ENCODE measurements at places on chromosomes 2 and 18.

DNA sequence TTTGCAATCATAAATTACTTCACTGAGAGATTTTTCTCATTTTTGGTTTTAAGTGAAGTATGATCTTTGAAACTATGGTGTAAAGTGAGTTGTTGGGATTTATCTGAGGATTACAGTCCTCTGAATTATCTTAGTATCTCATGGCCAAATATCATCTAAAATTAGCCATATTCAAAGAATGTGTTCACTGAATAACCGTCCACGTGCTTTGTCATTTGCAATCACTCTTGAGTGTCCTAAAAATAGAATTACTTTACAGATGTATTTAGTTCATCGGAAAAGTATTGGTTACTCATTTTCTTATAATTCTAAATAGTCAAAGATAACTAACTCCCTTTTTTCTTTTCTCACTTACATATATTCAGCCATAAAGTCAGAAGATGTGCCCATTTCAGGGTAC is 141.2 kb downstream of the RTN4 start:
- DNase-seq, result no peak

GRCh38 chr2:164992818-164993217 is 37.5 kb upstream of the SLC38A11 start:
- DNase-seq, result no peak

GRCh38 chr2:105872830-105873229 is 128.1 kb downstream of the NCK2 start:
- no peak for DNase-seq

DNA sequence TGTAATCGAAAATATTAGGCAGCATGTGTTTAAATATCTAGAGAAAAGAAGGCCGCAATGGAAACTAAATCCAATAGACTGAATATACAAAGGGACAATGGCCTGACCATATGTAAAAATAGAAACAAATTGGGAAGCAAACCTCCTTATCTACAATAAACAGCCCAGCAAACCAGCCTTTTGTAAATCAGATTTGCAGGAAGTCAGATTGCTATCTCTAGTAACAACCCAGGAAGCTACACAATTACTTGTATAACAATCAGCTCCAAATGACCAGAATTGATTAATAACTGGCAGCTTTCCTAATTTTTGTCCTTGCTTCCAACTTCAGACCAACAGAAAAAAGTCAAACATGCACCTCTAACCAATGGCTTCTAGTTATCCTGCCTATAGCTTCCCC is 860.0 kb downstream of the CPS1 start:
- no peak for DNase-seq

GRCh38 chr2:129896226-129897100 is 83.0 kb upstream of the RAB6C start:
- DNase-seq, result no peak

GRCh38 chr2:199258291-199258690 is 199.4 kb downstream of the SATB2 start:
- no peak for DNase-seq

GRCh38 chr2:41484858-41485234 is 563.0 kb upstream of the PKDCC start:
- no peak for DNase-seq

- DNase-seq, result no peak
Measured at GRCh38 chr18:76589316-76589715, 94.3 kb upstream of the ZNF516 start.

GRCh38 chr2:104582471-104582870 is 271.4 kb upstream of the POU3F3 start:
- no peak for DNase-seq

DNA sequence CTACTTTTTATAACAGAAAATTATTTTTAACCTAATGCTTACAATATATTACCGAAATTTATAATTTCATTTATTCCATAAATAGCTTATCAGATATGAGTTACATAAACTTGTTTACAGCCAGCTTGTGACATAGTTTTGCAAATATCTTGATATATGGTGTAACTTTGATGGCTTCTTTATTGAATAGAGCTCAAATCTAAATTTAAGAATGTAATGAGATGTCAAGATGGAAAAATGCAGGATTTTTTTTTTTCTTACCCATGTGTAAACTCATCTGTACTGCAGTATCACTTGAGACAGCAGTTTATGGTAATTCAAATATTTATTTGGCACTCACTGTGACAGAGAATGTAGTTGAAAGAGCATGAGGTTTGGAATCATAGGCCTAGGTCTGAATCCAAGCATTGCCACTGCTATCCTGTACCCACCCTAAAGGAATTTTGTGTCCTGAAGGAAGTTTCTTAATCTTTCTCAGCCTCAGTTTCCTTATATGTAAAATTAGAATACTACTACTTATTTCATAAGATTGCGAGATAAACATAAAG is 3.8 kb downstream of the CREB1 start:
- no peak for DNase-seq
